Naive thymus-derived CD8-positive, alpha-beta T cell (primary cell): ENCODE measurements at places on chromosomes 1 and 21. TPM values are rescaled to one million over a fixed set of nuclear protein-coding genes. Genes with fewer than 3 reads are reported as not detected.

DNA sequence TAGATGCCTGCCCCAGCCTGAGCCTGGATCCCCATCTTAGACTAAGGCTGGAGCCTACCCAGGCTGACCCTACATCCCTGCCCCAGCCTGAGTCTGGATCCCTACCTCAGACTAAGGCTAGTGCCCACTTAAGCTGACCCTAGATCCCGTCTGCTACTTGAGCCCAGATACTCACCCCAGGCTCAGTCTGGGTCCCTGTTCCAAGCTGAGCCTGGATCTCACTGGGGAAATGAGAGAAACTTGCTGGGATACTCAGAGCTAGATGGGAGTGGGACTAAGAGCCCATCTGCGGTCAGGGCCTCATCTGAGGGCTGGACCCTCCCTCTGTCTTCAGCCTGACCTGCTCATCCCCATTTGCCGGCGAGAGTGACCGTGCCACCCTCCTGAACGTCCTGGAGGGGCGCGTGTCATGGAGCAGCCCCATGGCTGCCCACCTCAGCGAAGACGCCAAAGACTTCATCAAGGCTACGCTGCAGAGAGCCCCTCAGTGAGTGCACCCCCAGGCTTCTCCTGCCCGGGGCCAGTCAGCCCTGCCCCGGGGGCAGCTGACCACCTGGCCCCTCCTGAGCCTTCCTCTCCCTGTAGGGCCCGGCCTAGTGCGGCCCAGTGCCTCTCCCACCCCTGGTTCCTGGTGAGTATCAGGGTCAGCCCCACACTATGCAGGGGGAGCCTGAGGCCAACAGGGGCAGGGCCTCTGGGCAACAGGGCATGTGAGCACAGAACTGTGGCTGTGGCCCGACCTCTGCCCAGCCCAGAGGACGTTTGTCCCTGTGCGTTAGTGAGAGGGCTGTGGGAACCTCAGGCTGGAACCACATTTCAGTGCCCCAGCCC is 36.8 kb downstream of the TRIM11 start:
- H3K27me3 ChIP-seq: no peaks in the 10 kb centered on the region
- no peak overlapping the region for H3K27ac ChIP-seq
- no peaks in the 10 kb centered on the region for H3K36me3 ChIP-seq
- no peak overlapping the region for H3K4me3 ChIP-seq
- no peaks in the 10 kb centered on the region for H3K4me1 ChIP-seq

CD5L gene
- not detected for total RNA-seq

DNA sequence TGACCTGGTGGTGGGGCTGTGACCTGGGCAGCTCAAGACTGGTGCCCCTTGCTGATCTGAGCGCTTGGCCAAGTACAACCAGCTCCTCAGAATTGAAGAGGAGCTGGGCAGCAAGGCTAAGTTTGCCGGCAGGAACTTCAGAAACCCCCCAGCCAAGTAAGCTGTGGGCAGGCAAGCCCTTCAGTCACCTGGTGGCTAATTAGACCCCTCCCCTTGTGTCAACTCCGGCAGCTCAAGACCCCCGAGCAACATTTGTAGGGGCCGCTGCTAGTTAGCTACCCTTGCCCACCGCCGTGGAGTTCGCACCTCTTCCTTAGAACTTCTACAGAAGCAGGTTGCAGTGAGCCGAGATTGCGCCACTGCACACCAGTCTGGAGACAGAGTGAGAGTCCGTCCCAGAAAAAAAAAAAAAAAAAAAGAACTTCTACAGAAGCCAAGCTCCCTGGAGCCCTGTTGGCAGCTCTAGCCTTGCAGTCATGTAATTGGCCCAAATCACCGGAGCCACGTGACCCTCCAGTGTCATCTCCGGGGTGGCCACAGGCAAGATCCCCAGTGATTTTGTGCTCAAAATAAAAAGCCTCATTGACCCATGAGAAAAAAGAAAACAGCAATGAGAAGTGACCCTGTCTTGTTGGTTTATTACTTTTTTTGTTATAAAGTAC is 39.3 kb upstream of the LGALS8 start:
- no peaks in the 10 kb centered on the region for H3K36me3 ChIP-seq
- H3K4me3 ChIP-seq: no peak overlapping the region
- no peaks in the 10 kb centered on the region for H3K4me1 ChIP-seq
- H3K27ac ChIP-seq: no peak overlapping the region

GRCh38 chr1:85467929-85468540 is 3.1 kb upstream of the DDAH1 start:
- H3K27ac ChIP-seq: no peak overlapping the region
- H3K4me1 ChIP-seq: peaks cover 8% of the 10 kb centered on the region
- H3K36me3 ChIP-seq: peaks cover 14% of the 10 kb centered on the region

FTCD gene
- total RNA-seq: 2.1 TPM

DNA sequence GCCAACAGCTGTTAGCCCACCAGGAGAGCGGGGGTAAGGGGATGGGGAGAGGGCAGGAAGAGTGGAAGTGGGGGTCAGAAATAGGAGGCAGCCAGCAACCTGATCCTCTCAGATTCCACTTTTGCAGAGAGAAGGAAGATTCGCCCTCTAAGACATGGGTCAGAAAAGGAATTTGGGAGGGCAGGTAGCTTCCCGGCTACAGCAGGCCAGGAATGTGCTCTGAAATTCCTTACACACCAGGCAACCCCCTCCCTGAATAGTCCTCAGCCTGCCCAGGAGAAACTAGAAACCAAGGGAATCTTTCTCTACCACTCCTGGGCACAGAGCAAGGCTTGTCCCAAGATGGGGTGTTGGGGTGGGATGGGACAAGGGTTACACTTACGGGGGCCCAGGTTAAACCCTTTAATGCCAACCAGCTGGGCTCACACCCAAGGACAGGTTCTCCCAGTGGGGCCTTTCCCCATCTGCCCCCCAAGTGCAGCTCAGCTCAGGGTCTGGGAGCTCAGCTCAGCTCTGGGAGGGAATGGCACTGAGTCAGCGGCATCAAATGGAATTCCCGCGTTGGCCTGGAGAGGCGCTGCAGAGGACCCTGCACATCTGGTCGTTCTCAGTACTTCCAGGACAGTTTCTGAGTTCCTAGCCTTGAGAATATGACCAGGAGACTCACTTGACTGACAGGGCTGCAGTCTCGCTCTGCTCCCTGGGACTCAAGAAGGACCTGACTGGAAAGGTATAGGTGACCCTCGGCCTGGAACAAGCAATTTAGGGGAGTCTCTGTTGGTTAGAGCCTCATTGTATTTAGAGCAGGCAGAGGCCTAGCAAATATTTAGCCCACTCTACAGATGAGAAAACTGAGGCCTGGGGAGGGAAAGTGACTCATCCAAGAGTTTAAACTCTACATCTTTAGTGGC is 761 bp downstream of the TNNT2 start:
- no peak overlapping the region for H3K4me3 ChIP-seq
- H3K4me1 ChIP-seq: no peaks in the 10 kb centered on the region
- H3K36me3 ChIP-seq: no peaks in the 10 kb centered on the region
- no peak for DNase-seq
- no peak overlapping the region for H3K27ac ChIP-seq

DNA sequence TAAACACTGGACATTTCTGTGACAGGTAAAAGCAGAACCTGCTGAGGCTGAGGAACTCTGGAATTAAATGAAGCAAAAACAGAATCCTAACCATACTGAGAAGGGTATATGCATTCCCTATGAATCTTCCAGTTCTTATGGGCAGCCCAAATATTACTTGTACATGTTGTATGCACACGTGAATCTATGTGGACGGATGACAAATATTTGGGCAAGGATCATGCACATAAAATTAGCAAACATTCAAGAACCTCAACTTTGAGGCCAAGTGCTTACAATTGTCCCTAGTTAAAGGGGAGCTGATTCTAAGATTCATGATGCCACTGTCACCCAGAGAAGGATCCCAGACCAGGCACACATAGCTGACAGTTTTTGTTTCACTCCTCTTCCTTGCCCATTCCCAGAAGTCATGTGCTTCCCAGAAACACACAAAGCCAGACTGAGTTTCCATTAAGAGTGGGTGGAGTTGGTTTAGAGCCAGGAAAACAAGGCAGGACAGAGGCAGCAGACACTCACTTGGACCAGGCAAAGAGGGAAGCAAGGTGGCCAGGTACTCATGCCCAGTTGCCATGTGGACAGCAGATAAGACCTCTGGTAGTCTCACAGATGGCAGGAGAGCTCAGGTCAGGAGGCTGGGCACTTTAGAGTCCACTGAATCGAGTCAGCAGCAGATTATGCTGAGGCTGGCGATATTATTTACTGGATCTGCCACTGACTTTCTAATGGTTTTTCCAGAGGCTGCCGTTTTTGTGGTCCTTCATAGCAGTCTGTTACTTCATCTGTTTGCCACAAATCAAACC is 25.6 kb downstream of the AK2 start:
- no peak overlapping the region for H3K27ac ChIP-seq
- no peak for DNase-seq
- H3K4me3 ChIP-seq: no peak overlapping the region
- no peaks in the 10 kb centered on the region for H3K27me3 ChIP-seq
- H3K36me3 ChIP-seq: peaks cover 25% of the 10 kb centered on the region
- peaks cover 2% of the 10 kb centered on the region for H3K4me1 ChIP-seq

- H3K36me3 ChIP-seq: no peaks in the 10 kb centered on the region
- no peaks in the 10 kb centered on the region for H3K4me1 ChIP-seq
- no peak for DNase-seq
- H3K27ac ChIP-seq: no peak overlapping the region
Observed at GRCh38 chr1:10823000-10823401, 26.6 kb upstream of the CASZ1 start.

DNA sequence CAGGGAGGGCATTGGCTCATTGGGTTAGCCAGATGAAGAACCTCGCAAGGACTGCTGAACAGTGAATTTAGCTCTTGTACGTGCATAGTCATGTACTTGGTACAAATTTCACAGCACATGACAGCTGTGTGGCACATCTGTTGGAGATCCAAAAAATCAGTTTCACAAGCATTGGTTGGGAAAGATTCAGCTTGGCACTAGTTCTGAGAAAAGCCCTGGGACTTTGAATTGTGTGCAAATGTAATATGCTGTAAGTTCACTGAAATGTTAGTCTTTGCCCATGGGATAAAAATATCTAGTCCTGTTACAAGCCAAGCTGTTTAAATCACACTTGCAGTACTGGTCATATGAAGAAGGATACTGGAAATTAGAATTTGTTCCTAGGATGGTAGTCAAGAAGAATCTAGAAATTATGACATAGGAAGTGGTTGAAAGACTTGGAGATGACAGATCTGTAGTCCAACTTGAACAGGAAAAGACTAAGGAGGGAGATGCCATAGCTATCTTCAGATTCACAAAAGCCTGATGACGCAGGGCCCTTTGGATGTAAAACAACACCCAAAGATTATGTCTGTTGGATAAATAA is 19.2 kb downstream of the LAMC2 start:
- peak overlapping the region; percentile 13 for H3K27ac ChIP-seq
- H3K4me1 ChIP-seq: peaks cover 8% of the 10 kb centered on the region
- DNase-seq: no peak
- no peak overlapping the region for H3K4me3 ChIP-seq
- peaks cover 10% of the 10 kb centered on the region for H3K27me3 ChIP-seq

DNA sequence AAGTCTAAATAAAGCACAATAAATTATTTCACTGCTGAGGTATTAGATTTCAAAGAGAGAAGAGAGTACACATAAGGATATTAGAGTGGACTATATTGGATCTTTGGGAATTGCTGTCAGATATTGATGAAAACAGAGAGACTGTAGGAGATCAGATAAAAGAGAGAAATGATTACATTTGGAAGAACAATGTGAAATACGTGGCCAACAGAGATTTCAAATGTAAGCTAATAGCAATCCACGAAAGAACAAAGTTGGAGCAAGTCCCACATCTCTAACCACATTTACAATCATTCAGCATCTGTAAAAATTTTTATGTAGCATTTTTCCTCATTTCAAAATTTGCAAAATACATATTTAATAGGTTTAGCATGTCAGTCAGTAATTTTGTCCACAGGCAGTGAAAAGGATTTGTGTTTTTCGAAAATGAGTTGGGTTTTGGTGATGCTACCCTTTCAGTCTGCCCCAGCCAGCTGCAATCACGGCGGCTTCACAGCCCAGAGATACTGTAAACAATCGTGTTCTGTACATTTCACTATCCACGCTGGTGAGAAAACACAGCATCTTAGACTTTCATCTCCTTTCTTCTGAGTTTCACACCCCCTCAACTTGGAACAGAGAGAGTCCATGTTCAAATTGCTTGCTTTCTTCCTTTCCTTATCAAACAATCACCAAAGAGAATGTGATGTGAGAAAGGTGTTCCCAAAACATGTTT is 209.1 kb upstream of the LYPLAL1 start:
- H3K4me1 ChIP-seq: no peaks in the 10 kb centered on the region
- H3K27ac ChIP-seq: no peak overlapping the region
- H3K36me3 ChIP-seq: no peaks in the 10 kb centered on the region
- DNase-seq: no peak

DNA sequence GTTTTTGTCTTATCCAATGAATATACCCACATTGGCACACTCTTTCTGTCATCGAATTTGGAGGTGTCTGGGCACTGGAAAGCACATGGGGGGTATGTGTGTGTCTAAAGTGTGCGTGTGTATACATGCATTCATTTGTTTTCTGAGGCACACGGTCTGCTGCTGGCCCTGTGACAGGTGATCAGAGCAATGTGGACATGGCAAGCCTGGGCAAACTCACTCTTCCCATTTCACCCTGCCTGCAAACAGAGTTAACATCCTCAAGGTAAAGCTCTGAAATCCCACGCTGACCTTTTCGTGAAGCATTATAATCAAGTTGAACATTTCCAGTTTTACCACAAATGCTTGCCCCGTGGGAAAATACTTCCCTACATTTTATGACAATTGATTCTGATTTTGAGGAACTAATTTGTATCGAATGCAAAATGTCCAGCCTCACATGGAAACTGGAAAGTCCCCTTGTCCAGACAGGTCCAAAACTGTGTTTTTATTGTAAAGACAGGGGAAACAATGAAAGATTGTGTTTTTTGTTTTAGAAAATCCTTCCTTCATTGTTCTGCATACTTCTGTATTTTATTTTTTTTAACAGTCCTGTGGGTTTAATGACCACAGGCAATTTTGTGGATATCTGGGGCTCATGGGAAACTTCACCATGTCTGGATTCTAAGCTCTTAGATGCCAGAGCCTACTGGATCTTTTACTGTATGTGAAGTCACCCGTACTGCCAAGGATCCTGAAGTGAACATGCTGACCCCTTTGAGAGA is 160.9 kb downstream of the PBX1 start:
- H3K36me3 ChIP-seq: no peaks in the 10 kb centered on the region
- no peak for DNase-seq
- H3K27me3 ChIP-seq: peaks cover 13% of the 10 kb centered on the region
- H3K4me1 ChIP-seq: peaks cover 7% of the 10 kb centered on the region

GRCh38 chr1:14794136-14794768 is 195.8 kb downstream of the KAZN start:
- H3K4me1 ChIP-seq: no peaks in the 10 kb centered on the region
- H3K27ac ChIP-seq: no peak overlapping the region
- H3K4me3 ChIP-seq: no peak overlapping the region
- H3K36me3 ChIP-seq: no peaks in the 10 kb centered on the region
- H3K27me3 ChIP-seq: peaks cover 5% of the 10 kb centered on the region
- no peak for DNase-seq

- H3K27me3 ChIP-seq: peaks cover 2% of the 10 kb centered on the region
- DNase-seq: no peak
- no peak overlapping the region for H3K4me3 ChIP-seq
- H3K36me3 ChIP-seq: no peaks in the 10 kb centered on the region
- no peaks in the 10 kb centered on the region for H3K4me1 ChIP-seq
Observed at GRCh38 chr21:14870853-14871149, 194.0 kb downstream of the NRIP1 start.

SELL gene
- 581 TPM for total RNA-seq
